NCI-H510A treated with DMSO at 0.1 percent for 48 hours (cell line): ENCODE measurements at places on chromosomes 12 and 14.

DNA sequence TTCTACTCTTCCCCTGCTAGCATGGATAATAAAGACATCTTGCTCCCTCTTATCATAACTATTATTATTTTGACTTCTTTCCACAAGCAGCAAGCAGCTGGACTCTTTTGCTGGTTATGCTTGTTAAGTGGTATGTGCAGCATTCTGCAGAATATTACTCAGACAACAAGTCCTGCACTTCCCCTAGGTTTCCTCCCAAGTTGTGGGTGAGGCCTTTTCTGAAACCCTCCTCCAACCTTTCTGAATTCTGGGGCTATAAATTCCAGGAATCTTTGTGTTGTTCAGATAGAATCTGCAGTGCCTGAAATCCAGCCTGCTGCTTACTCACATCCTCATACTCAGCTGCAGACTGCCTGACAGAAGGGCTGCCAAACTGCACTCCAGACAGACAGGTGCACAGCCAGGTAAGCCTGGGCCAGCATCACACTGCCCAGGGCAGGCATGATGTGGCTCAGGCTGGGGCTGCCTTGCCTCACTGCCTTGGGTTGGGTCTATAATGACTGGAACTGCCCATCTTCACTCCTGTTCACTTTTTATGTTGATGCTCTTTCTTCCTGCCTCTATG, 6.2 kb upstream of the DHRS2 start:
- no peak for DNase-seq

GRCh38 chr12:72076558-72076915, 137.9 kb downstream of the TPH2 start:
- no peak for DNase-seq

- DNase-seq, result no peak
These were observed 244.4 kb upstream of the GARIN2 start for GRCh38 chr14:66944872-66945271.

DNA sequence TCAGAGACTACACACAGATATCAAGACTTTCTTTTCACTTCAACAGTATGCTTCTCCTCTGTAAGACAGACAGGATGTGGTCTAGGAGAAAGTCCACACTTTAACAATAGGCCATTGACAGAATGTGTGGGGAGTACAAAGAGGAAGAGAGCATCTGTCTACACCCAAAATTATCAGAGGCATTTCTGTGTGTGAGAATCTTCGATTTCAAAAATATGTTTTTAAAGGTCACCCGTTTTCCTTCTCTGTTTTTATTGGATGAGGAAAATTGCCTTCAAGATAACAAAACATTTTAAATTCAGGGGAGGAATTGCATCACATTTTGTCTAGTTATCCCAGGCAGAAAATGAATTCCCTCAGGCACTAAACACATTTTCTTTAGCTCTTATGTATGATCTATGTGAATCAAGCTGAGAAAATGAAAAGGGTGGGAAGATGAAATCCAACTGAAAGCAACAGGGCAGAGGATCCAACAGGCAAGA, 16.4 kb downstream of the NAV3 start:
- DNase-seq, result peak; percentile 28

DNA sequence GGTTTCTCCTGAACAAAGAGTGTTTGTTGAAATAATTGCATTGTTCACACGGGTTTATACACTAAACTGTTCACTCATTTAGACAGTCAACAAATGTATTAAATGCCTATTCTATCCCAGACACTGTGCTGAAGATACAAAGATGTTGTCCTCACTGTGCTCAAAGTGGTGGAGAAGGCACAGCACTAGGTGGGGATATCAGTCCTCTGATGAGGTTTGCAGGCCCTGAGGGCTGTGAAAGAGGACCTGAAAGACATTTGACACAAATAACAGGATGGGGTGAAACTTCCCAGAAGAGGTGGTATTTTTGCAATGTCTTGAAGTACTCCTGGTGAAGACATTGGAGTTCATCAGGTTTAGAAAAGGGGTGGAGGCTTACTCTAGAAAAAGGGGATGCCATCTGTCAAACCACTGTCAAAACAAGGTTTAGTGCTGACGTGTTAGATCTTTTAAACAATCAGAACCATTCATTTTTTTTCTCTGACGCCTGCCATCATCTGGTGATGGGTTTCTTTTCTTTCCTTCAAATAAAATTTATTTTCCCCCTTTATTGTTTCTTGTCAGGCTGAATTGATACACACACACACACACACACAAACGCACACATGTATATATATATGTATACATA, 69.5 kb downstream of the ACSS3 start:
- DNase-seq, result peak; percentile 45

GRCh38 chr12:11891754-11892386, 178.9 kb upstream of the BCL2L14 start:
- no peak for DNase-seq

DNA sequence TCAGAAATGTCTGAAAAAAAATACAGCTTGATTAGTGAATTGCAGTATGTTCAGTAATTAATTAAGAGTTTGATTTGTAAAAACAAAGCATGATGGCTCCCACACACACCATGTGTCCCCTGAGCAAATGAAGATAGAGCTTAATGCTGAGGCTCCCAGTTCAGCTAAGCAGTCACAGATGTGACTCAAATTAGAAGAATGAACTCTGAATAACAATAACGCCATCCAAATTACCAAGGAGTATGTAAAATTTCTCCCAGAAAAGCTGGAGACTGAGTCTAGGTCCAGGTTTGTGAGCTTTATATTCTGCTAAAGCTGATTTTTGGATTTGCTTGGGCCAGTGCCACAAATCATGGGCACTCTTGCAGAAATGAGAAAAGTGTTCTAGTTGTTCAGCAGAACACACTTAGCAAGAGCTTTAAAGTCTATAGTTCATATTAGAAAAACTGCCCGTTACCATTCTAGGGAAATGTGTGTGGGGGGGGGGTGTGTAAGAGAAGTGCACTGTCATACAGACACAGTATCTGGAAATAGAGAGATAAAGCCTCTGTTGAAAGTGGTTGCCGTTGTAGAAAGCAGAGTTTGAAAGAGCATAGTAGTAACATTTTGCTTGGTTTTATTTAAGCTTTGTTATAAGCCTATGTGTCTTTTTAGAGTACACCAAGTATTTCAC, 253.1 kb downstream of the BCAT1 start:
- no peak for DNase-seq

DNA sequence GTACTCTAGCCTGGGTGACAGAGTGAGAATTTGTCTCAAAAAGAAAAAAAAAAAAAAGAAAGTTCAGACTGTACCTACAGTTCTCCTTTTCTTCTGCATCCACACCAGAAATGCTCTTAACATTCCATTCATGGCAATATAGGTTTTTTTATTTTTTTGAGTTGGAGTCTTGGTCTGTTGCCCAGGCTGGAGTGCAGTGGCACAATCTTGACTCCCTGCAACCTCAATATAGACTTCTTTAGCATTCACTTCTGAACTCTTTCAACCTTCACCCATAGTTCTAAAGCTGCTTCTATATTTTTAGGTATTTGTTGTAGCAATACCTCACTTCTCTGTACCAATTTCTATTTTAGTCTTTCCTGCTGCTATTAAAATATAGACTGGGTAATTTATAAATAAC, 1095.7 kb downstream of the FLRT2 start:
- no peak for DNase-seq

DNA sequence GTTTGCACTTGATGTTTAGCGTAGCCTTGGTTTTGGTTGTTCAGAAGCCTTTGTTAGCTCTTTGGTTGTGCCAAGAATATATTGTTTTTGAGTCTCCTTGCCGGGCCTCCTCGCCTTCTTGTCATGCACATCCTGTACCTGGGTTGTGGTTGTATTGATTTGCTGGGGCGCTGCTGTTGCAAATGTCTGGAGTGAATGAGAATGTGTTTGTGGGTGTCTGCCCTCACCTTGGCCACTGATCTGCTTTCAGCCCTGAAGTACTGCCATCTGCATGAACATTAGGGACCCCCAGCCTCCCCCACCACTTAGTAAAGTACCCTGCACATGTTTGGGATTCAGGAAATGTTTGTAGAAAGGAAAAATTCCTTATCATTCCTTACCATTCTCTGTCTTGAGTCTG, 16.5 kb downstream of the PRKCH start:
- no peak for DNase-seq

- no peak for DNase-seq
These were observed 3.5 kb upstream of the HCFC2 start for GRCh38 chr12:104060791-104061190.

DNA sequence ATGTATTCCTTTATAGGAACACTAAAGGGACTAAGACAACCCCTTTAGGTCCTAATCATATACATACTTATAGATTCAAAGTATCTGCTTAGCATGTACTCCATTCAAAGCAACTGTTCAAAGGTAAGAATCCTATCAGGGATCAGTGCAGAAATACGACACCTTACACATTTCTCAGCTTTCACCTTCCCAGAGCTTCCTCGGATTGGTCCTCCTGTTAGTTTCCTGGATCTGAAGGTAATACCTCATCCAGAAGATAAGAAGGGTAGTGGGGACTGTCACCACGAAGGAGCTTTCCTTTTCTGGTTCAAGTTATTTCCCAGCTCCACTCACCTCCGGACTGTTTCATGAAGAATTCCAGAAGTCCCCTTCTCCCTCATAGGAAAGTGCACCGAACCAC, 38.0 kb downstream of the RCOR1 start:
- peak; percentile 72 for DNase-seq

DNA sequence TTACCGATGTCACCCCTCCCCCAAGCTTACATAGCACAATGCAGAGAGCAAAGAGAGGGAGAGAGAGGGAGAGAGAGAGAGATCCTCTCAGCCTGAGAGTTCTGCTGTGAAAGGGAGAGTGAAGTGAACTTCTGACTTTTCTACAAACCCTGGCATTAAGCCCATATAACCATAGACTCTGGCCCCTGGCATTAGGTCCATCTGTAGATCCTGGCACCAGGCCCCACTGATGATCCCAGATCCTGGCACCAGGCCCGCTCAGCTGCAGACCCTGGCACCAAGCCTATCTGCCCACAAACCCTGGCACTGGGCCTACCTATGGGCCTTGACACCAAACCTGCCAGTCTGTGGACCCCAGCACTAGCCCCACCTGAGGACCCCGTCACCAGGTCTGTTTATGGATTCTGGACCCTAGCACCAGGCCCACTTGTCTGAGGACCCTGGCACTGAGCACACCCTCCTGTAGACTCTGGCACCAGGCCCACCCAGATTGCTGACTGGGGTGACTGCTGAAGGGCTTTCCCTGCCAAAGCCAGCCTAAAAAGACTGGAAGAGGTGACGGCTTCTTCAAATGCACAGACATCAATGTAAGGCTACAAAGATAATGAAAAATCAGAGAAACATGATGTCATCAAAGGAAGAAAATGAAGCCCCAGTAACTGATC, 14.5 kb upstream of the KRT83 start:
- no peak for DNase-seq
